ENCODE measurements at places on chromosomes 3 and 15.

DNA sequence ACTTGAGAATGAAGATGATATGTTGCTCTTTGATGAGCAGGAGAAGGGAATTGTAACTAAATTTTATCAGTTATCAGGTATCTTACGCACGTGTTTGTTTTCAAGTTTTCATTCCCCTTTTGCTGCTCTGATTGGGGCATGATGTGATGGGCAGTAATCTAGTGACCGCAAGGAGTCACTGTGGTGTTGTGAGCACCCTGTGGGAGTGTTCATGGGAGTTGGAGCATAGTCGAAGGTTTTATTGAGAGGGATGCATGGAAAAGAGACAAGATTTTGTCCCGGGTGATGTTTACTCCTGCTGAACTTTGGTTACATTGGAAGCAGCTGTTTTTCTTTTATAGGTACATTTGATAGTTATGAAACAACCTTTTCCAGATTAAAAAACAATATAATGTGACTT, 2.1 kb downstream of the FAN1 start:
- no peak for DNase-seq

- DNase-seq = no peak
Measured at GRCh38 chr3:122469659-122470058, 45.1 kb downstream of the KPNA1 start.

- DNase-seq = no peak
Measured at GRCh38 chr15:89101302-89102193, 13.3 kb downstream of the ABHD2 start.

GRCh38 chr15:39394496-39394895, 186.4 kb upstream of the THBS1 start:
- no peak for DNase-seq

DNA sequence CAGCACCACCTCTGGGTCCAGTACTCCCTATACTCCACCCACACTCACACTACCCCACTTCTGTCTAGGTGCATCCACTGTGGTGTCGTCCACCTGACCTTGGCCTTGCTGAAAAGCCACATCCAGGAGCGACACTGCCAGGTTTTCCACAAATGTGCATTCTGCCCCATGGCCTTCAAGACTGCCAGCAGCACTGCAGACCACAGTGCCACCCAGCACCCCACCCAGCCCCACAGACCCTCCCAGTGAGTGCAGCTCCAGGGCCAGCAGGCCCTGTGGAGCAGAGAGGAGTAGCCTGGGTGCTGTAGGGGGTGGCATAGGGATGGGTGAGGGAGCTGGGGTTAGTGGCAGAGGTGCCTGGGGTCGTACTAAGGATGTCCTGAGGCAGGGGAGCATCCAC, 19.4 kb upstream of the ALPK3 start:
- no peak for DNase-seq

DNA sequence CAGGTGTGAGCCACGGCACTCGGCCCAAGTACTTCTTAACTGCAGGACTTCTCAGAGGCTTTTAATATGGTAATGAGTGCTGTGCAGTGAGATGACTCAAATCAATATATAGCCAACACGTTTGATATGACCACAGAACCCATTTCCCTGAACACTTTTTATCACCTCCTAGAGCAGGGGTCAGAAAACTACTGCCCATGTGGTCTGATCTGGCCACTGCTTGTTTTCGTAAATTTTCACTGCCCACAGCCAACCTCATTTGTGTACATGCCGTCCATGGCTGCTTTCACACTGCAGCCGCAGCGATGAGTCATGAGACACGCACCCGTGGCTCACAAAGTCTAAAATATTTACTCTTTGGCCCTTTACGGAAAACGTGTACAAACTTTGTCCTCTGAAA, 179.2 kb downstream of the RORA start:
- DNase-seq = no peak

DNA sequence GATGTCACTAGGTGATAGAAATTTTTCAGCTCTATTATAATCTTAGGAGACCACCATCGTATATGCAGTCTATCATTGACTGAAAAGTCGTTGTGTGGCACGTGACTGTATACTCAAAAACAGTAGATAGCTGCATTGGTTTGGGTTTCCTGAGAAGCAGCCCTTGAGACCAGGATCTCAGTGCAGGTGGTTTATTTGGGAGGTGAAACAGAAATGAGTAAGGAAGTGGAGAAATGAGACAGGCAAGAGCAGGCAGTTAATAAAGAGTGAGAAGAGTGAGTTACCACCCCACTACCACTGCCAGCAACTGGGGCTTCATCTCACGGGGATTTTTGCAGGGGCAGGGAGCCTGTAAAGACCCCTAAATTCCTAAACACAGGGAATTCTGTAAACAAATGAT, 221.0 kb downstream of the SHQ1 start:
- DNase-seq = no peak

DNA sequence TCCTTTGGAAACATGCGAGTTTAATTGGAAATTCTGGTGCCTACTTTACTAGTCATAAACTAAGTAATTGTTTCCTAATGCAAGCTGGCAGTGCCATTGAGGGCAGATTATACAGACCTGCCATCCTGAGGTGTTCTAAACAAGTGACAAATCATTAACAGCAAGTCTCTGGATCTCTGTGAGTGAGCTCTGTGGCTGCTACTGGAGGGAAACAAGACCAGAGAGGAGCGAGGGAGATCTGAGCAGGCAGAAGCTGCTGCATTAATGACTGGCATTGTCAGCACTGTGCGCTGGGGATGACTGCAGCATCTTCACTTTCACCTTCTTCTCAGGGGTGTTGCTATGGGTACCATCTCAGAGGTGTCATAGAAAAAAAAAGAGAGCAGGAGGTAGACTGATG, 308.4 kb upstream of the DPH6 start:
- DNase-seq = no peak

GRCh38 chr3:110341047-110341446, 730.6 kb upstream of the NECTIN3 start:
- no peak for DNase-seq

DNA sequence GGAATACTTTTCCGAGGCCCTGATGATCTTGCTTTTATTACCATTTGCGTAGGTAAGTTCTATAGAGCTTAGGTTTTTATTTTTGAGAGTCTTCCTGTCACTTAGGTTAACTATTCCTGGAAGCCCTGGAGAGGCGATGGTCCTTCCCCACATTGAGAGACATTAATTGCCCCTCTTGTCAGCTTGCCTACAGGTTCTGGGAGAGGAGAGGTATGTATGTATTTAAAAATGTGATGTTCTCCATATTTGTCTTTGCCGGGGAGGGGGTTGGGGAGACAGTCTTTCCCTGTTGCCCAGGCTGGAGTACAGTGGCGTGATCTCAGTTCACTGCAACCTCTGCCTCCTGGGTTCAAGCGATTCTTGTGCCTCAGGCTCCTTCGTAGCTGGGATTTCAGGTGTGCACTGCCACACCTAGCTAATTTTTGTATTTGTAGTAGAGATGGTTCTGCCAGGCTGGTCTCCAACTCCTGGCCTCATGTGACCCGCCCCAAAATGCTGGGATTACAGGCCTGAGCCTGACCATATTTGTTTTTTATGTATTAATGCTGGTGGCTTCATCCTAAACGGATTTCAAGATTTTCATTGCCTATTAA, 6.2 kb downstream of the RPSA start:
- DNase-seq = no peak

DNA sequence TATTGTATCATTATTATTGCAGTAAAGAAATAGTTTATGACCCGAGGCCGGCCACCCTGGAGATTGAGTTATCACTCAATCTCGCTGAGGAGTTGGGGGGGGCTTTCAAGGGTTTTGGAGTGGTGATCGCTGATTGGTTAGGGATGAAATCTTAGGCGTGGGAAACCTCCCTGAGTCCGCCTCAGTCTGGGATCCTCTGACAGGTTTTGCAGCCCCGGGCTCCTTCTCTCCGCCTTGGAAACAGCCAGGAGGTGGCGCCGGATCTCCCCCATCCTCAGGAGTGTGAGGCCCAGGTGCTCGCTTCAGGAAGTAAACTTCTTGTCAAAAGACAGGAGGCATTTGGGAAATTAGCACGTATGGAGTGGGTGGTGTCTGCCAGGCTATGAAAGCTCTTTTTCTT, 41.1 kb upstream of the SEC61A1 start:
- DNase-seq = peak; percentile 50

DNA sequence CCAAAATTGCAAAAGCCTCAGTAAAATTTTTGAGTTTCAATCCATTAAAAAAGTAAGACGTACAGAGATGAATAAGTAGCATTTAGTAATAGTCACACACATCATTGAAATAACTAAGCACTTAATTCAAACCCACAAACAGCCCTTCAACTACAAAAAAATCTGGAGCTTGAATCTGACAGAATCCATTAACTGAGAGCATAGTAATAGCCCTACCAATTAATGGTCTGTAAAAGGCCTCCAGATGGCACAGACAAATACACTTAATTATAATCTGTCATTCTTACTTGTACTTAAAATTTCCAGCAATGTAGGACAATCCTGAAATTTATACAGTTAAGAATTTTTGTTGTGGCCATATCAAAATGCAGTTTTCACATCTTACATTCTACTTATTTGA, 246.9 kb downstream of the VGLL3 start:
- no peak for DNase-seq

GRCh38 chr3:152835601-152836102, 721 bp downstream of the P2RY1 start:
- DNase-seq = no peak

DNA sequence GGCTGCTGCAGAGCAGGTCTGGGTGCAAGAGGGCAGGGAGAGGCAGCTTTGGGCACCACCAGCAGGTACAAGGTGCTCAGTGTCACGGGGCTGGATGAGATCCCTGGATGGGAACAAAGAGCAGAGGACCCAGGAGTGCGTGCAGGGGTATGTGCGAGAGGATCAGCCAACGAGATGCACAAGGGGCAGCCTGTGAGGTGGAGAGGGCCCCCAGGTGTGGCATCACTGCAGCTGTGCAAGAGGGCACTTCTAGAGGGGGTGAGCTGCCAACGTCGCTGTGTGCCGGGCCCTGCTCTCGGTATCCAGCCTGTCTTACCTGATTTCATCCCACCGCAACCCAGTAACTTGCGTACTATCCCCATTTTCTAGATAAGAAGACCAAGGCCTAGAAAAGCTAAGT, 67.3 kb upstream of the SNRPA1 start:
- no peak for DNase-seq

GRCh38 chr3:140766465-140766864, 88.6 kb downstream of the TRIM42 start:
- no peak for DNase-seq

GRCh38 chr3:43872301-43872700, 181.6 kb downstream of the ABHD5 start:
- no peak for DNase-seq

- DNase-seq = no peak
Measured at GRCh38 chr3:160129459-160130061, 95.7 kb upstream of the C3orf80 start.

All from NCI-H187 treated with DMSO at 0.1 percent for 48 hours (cell line).